Muscle of arm (tissue), 14 donors: ENCODE measurements at places on chromosomes 4 and X. TPM values are rescaled to one million over a fixed set of nuclear protein-coding genes. Genes with fewer than 3 reads are reported as not detected.

The ALB gene
- 1.0 TPM for polyA plus RNA-seq

The OTC gene
- 0.13 TPM for polyA plus RNA-seq

The DMRTC1B gene
- 1.7 TPM for polyA plus RNA-seq

DNA sequence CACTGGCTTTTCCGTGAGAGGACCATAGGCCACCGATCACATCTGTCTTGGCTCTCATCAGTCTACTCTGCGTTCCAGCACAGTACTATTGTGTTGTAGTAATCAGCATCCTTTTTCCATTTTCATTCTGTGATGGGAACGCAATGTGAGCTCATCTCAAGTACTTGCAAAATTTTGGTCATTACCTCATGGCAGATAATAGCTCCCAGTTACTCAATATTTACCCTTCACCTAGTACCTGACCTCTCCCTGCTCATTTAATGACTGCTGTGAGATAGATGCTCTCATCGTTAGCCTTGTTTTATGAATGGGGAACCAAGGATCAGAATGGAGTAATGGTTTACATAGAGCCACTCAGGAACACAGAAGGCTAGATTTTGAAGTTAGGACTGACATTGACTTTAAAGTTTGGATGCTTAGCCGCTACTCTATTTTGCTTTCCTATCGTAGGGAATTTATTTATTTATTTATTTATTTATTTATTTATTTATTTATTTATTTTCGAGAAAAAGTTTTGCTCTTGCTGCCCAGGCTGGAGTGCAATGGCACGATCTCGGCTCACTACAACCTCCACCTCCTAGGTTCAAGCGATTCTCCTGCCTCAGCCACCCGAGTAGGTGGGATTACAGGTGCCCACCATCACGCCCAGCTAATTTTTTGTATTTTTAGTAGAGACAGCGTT, 6.5 kb upstream of the GPR101 start:
- no peak for DNase-seq

- no peak for DNase-seq
These were observed 17.5 kb upstream of the TBC1D1 start for GRCh38 chr4:37873386-37873785.

- DNase-seq, result peak; percentile 48
These were observed 483.7 kb upstream of the INTU start for GRCh38 chr4:127149086-127149485.

DNA sequence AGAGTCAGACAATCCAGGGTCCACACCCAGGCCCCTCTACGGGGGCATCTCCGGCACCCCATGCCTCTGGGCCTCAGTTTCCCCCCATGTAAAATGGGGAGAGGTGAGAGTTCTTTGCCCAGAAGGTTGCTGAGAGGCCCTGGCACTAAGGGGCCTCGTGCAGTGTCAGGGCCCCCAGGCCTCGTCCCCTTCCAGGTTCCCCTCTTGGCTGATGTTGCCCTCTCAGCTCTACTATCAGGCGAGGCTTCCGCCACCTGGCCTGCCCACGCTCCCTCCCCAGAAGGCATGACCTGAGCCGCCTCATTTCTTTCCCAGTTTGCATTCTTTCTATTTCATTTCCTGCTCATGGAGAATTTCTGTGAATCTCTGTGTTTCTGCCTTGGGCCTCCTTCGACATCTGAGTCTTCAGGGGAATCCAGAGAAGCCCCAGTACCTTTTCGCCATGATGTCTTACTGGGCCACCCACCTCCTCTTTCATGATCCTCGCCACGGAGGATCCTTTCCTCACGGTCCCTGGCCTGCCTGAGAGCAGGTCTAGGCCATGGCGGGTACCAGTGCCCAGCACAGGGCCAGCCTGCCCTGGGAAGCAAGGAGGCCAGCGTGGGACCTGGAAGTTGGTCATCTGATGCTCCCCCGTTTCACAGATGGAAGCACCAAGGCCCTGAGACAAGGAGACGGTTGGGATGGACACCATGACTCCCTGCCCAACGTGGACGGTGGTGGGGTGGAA, 21.9 kb upstream of the MRFAP1 start:
- no peak for DNase-seq

DNA sequence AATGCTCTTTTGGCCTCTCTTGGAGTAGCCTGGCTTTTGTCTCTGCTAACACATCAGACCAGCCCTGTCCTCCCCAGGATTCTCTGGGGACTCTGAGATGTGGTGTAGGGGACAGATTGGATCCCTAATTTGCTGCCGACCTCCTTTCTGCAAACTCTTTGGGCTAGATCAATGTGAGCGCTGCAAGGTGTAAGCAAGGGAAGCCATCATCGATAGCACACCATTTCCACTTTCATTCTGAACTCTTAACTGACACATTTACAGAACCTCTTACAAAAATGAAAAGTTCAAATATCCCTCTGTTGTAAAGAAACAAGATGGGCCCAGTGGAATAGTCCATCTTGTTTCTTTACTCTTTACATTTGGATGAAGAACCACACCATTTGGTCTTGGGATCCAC, 46.6 kb downstream of the PGRMC2 start:
- no peak for DNase-seq

DNA sequence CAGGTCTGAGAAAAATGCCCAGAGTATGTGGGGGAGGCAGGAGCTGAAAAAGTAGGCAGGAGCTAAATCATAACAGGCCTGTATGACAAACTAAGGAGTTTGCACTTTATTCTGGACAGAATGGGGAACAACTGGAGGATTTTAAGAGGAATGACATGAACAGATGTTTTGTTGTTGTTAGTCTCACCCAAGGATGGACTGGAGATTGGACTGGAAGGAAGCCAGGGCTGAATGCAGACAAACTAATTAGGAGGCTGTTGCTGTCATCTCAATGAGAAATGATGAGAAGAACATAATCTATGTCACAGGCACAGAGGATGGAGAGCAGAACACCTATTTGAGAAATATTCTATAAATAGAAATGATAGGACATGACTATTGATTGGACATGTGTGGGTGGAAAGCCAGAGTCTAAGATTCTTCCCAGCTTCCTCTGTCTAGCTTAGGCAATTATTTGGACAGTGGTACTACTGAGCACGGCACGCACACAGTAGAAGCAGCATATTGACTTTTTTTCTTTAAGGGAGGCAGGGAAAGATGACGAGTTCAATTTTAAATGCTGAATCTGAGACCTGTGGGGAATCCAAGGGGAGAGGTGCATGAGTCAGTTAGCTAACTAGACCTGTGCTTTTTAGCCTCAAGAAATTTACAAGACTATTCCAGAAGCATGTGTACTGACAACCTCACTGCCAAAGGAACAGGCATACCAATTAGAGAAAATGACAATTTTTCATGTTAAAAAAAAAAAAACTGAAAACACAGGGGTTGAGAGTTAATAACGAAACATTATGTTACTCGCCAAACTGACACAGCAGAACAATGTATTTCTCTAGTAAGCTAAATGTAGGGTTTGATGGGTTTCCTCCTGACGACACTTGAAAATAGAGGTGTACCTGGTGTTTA, 963 bp upstream of the USO1 start:
- DNase-seq, result peak; percentile 46

The TMEM150C gene
- polyA plus RNA-seq, result 3.9 TPM

DNA sequence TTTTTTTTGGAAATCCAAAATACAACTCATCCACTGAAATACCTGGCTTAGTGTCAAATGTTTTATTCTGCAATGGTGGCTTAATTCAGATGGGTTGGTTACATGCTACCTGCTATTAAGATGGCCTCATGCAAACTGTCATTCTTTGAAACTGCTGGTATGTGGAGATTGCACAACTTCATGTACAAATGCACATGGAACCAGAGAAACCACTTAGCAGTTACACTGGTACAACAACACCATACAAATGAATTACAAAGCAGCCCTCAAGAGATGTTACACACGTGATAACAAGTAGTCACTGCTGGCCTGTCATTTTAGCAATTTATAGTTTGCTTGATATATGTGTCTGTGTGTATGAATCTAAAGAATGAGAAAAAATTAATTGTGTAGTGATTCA, 84.6 kb upstream of the STS start:
- no peak for DNase-seq

DNA sequence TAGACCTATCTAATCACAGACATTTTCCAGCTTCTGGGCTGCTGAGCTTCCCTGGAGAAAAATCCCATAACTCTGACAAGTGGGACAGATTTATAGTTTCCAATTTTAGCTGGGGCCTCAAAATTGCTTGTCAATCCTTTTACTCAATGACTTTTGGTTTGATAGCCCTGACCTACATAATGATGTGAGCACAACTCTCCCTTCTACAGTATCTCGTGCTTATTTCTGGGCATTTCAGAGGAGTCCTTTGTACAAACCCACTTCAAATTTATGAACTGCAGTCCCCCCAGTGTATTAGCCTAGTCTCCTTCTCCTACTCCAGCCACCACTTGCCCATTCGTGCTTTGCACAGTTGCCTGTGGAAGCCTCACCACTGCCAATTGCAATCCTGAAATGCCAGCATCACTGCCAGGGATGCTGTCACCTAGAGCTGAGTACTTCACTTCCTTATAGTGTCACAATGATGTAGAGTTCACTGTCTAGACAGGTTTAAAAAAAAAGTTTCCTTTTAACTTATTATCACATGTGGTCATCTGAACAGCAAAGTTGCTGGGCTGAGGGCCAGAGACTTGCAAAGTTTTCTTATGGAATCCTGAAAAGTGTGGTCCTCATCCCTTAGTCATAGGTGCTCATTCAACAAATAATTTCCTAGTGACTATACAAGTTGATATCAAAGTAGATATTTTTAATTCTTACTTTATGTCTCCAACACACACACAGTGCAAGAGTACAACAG, 21.2 kb downstream of the TRAM1L1 start:
- no peak for DNase-seq

DNA sequence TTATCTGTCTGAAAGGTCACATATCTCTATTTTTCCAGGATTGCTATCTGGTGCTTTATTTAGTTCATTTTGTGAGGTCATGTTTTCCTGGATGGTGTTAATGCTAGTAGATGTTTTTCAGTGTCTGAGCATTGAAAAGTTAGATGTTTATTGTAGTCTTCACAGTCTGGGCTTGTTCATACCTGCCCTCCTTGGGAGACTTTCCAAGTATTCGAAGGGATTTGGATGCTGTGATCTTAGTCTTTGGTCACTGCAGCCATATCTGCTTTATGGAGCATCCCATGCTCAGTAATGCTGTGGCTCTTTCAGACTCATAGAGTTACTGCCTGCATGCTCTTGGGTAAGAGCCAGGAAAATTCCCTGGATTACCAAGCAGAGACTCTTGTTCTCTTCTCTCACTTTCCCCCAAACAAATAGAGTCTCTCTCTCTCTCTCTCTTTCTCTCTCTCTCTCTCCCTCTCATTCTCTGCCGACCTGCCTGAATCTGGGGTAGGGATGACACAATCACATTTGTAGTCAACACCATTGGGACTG, 130.0 kb downstream of the AR start:
- no peak for DNase-seq

GRCh38 chr4:189261475-189261874, 679.2 kb upstream of the FRG1 start:
- DNase-seq, result no peak

- DNase-seq, result no peak
These were observed 162.9 kb upstream of the USP9X start for GRCh38 chrX:40922307-40922706.

DNA sequence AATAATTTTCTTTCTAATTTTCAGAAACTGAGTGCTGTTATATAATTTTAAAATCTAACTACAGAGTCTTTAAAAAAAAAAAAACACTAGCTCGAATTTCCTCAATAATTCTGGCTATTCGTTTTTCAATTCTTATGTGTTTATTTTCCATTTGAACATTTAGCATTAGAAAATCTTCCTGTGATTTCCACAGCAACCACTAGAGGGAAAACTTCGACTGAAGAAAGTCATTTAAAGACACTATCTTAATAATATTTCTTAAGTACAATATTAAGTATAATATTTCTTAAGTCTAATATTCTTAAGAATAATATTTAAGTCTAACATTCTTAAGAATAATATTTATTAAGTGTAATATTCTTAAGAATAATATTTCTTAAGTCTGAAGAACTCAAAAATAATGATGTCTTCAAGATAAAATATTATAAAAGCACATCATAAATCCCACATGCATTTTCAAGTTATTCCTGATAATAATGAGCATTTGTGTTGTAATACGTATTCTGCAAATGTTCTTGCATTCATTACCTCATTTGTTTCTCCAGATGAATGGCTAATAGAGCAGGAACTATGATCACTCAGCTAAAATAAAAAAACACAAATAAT, 118.4 kb upstream of the WDR17 start:
- peak; percentile 36 for DNase-seq

DNA sequence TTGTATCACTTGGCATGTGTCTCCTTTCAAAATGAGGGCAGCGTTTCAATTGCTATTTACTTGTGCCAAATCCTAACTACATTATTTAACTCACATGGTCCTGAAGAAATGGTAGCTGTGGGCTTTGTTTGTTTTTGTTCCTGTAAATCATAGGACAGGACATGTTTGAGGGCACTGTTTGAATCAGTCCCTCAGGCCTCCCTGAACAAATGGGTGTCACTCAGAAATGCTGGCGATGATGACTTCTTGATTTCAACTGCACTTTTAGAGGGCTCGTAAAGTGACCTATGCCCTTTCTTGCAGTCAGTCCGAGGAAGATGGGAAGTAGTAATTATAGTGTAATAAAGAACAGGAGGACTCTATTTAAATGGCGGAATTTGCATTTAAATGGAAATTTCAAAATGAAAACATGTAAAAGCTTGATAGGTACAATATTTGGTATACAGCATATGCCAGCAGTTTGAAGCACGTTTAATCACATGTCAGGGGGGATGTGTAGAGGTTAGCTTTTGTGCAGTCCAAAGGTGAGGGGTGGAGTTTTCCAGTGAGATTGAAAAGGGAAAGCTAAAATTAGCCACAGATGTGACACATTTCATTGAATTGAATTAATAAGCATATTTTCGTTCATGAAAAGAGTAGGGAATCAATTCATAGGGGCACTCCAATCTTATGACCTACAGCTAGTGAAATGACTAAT, 1958.7 kb upstream of the IGFBP7 start:
- no peak for DNase-seq

GRCh38 chrX:107619885-107620322, 8.4 kb upstream of the PRPS1 start:
- DNase-seq, result no peak

DNA sequence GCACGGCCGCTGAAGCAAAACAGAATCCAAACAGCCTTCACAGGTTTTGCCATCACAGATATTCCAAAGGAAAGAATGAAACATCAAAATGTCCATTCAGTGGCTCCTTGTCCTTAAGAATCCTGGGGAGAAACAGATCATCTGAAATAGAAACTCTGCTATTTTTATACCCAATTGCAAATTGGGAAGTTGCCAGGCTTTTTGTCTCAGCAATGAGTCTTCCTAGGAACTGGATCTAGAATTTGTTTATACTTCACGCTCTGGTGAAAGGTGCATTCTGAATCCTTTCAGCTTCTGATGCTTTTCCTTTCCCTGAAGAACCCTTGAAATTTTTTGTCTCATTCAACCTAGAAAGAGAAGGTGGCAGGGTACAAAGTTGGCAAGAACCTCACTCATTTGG, 218.9 kb downstream of the FBXW7 start:
- DNase-seq, result peak; percentile 5

GRCh38 chrX:136667446-136668168, 19.6 kb downstream of the CD40LG start:
- no peak for DNase-seq

- DNase-seq, result no peak
These were observed 6.6 kb downstream of the LANCL3 start for GRCh38 chrX:37578045-37578444.
